ENCODE measurements at places on chromosomes 7 and 10. TPM values are rescaled to one million over a fixed set of nuclear protein-coding genes. Genes with fewer than 3 reads are reported as not detected.

GRCh38 chr7:47318395-47319182, 263.3 kb downstream of the TNS3 start:
- DNase-seq = no peak

- DNase-seq = no peak
Observed at GRCh38 chr10:87931836-87932230, 68.4 kb downstream of the PTEN start.

COPG2 gene
- 27.6 TPM for total RNA-seq

DNA sequence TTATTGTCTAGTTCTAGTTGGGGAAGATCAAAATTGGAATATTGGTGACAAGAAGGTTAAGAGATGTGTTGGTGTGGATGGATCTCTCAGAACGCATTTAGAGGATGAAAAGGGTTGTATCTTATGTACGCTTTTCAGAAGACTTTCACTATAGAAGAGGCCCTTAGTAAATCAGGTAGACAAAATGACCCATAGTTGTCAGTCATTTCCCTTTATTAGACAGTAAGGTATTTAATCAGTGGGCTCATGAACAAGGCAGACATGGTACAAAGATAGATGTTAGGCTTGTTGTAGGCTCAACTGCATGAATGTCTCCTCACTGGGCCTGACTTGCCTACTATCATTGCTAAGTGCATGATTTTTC, 359.2 kb downstream of the PHF14 start:
- DNase-seq = no peak

- DNase-seq = no peak
Observed at GRCh38 chr10:35371731-35372130, 35.4 kb downstream of the CCNY start.
